ENCODE measurements at places on chromosomes 7 and 10.

DNA sequence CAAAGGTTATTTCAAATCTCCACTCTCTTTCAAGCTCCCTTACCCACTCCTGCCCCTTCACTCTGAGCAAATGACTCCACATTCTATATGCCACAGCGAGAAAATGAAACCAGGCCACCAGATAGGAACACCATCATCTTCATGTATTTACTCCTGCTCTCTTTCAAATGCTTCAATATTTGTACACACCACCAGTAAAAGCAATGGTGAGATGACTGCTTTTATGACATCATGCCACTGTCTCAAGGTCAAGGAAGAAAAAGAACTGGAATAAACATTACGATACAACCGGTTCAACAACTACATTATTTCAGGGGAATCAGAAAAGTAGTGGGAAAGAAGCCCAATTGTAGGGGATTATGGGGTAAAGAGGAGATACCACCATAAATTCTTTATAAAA lies 32.7 kb downstream of the PUS7 start:
- no peak for DNase-seq

DNA sequence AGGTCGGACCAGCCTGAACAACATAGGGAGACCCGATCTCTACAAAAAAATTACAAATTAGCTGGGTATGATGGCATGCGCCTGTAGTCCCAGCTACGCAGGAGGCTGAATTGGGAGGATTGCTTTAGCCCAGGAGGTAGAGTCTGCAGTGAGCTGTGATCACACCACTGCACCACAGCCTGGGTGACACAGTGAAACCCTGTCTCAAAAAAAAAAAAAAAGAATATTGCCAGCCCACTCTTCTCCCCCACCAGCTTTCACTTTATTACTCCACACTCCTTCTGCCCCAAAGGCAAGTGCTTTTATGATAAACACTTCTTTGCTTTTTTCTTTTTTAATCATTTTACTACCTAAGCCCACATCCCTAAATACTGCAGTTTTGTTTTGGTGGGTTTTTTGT lies 14.8 kb downstream of the RAB19 start:
- DNase-seq: no peak

DNA sequence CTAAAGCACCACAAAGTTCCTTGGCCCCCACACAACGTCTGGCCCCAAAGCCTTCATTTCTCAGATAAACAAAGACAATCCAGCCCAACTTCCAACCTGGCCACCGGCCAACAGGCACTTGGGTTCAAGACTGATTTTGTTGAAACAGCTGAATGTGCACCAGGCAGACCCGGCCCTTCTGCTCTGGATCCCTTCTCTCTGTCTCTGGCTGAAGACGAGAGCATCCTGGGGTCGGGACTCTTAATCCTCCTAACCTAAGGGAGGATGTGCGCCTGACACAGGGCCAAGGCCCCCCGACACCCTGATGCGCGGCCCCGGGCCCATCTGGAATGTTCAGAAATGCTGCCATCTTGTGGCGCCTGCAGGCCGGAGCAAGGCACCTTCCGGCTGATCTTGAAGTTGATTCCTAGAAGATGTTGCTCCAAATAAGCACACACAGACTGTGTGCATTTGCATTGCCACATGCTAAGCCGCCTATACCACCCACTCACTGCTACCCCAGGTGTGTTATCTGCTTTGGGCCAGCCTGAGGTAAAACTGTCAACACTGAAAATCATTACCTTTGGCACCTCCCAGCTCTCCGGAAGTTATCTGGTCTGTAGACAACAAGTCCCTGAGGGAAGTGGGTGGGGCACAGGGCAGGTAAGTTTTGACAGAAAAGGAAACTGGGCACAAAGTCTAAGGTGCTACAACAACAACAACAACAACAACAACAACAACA lies 98.4 kb upstream of the HABP2 start:
- DNase-seq: no peak

GRCh38 chr7:1447551-1448244 lies 11.6 kb downstream of the MICALL2 start:
- no peak for DNase-seq

GRCh38 chr10:36336315-36336714 lies 694.2 kb upstream of the FZD8 start:
- DNase-seq: no peak
